ENCODE measurements at places on chromosomes 7 and 10. TPM values are rescaled to one million over a fixed set of nuclear protein-coding genes. Genes with fewer than 3 reads are reported as not detected.

GRCh38 chr7:77404641-77405040, 11.5 kb downstream of the GSAP start:
- no peak overlapping the region for H3K4me3 ChIP-seq
- no peaks in the 10 kb centered on the region for H3K4me1 ChIP-seq
- no peaks in the 10 kb centered on the region for H3K36me3 ChIP-seq
- no peak for DNase-seq
- H3K27me3 ChIP-seq = no peaks in the 10 kb centered on the region

- DNase-seq = no peak
- H3K27ac ChIP-seq = no peak overlapping the region
- H3K4me1 ChIP-seq = peaks cover 30% of the 10 kb centered on the region
- H3K4me3 ChIP-seq = no peak overlapping the region
- no peaks in the 10 kb centered on the region for H3K36me3 ChIP-seq
These were observed 127.9 kb downstream of the NRF1 start for GRCh38 chr7:129739427-129739826.

DNA sequence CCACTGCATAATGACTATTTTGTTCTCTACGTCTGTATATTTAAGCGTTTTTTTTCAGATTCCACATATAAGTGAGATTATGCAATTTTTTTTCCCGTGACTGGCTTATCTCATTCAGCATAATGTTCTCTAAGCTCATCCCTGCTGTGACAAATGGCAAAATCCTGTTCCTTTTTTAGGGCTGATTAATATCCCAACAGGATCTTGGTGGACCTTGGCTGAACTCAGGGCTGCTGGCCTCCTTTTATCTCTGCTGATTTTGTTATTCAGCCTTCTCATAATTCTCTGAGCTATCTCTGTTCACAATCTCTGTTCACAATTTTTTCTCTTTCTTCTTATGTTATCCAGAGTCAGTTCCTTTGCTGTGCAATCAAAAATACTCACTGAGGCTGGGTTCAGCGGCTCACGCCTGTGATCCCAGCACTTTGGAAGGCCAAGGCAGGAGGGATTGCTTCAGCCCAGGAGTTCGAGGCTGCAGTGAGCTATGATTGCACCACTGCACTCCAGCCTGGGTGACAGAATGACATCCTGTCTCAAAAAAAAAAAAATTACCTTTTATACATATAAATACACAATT, 1035.9 kb upstream of the AUTS2 start:
- no peak overlapping the region for H3K4me3 ChIP-seq
- no peaks in the 10 kb centered on the region for H3K27me3 ChIP-seq
- no peak for DNase-seq
- H3K4me1 ChIP-seq = no peaks in the 10 kb centered on the region
- no peaks in the 10 kb centered on the region for H3K36me3 ChIP-seq
- H3K27ac ChIP-seq = no peak overlapping the region

DNA sequence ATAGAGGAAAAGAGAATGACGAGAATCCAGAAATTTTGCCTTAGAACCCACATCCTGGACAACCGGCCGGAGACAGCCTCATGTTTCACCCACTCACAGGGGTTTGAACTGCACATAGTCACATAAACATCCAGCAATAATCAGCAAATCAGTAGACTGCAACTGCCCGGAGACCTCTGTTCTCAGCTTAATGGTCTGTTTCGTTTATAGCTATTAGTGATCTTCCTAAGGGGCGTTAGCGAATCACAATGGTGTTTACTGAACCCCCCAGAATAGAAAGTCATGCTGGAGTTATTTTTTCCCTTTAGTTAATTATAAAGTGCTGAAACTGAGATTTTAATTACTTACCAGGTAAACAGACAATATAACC, 98.4 kb downstream of the SFMBT2 start:
- H3K27me3 ChIP-seq = peaks cover 2% of the 10 kb centered on the region
- no peak overlapping the region for H3K4me3 ChIP-seq
- no peaks in the 10 kb centered on the region for H3K36me3 ChIP-seq
- DNase-seq = no peak

GRCh38 chr10:75845176-75845947, 413.9 kb downstream of the LRMDA start:
- H3K4me1 ChIP-seq = no peaks in the 10 kb centered on the region
- DNase-seq = no peak
- H3K27ac ChIP-seq = no peak overlapping the region
- H3K27me3 ChIP-seq = no peaks in the 10 kb centered on the region

GRCh38 chr10:74991435-74991834, 120.0 kb upstream of the SAMD8 start:
- H3K36me3 ChIP-seq = peaks cover 4% of the 10 kb centered on the region
- no peak for DNase-seq
- H3K27me3 ChIP-seq = peaks cover 1% of the 10 kb centered on the region
- H3K27ac ChIP-seq = no peak overlapping the region
- H3K4me1 ChIP-seq = peaks cover 2% of the 10 kb centered on the region

DNA sequence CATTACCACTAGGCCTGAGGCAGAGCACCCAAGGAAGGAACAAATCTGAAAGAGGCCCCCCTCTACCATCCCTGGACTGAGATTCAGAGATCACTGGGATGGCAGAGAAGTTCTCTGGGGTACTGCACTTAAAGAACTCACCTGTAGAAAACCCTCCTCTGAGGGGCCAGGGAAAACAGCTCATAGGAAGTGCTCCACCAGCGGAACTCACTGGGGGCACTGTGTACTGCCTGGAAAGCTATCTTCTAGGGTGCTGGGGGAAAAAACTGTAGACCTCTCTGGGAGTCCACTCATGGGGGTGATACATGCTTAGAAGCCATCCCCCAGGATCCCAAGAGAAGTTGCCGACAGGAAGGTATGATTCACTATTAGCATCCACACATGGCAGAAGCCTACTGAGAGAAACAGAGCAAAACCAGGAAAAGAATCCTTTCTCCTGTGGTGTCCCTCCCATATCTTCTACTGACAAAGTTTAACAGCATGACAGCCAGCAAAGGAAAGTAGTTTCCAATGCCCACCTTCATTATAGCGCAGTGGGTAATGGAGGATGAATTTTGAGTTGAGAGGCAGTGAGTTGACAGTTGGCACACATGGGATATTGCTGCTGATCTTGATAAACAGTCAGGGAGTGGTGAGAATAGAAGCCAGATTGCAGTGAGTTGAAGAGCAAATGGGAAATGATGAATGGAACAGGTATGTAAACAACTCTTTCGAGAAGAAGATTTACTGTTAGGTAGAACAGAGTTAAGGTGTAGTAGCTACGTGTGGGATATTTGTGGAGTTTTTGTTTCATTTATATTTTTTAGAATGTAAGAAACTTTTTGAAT, 20.9 kb downstream of the ANKIB1 start:
- H3K27ac ChIP-seq = no peak overlapping the region
- peaks cover 1% of the 10 kb centered on the region for H3K27me3 ChIP-seq
- no peaks in the 10 kb centered on the region for H3K36me3 ChIP-seq

DNA sequence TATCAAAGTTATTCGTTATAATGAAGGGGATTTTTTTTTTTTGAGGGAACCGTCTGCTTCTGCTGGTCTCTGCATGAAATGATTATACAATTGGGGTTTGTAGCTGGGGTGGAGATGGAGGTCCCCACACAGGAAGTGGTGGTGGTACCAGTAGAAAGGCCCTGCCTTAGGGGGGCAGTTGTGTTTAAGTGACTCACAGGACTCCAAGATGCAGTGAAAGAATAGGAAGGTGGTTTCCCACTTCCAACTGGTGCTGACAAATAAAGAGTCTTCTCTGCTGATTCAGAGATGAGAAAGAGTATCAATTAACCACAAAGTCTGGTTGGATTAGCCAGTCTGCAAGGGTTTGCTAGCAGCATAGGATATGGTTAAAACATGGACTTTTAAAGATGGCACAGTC, 376.0 kb downstream of the SORCS3 start:
- no peaks in the 10 kb centered on the region for H3K36me3 ChIP-seq
- H3K27me3 ChIP-seq = no peaks in the 10 kb centered on the region
- DNase-seq = no peak
- H3K4me3 ChIP-seq = no peak overlapping the region

DNA sequence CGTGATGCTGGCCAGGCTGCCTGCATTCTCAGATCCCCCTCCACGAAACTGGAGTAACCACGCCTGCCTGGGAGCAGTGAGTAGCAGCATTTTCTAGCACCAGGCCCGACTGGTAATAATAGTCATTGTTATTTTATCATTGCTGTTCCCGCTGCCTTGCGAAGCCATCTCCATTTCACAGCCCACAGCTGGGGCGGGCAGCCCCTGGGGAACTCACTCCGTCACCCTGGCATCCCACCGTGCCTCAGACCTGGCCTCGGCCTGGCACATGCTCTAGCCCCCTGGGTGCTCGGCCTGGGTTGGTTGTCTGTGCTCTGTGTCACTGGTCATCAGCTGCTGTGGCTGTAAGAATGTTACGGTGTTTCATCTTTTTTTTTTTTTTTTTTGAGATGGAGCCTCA, 57.7 kb upstream of the SH2B2 start:
- DNase-seq = no peak
- H3K27ac ChIP-seq = no peak overlapping the region
- no peak overlapping the region for H3K4me3 ChIP-seq
- H3K27me3 ChIP-seq = no peaks in the 10 kb centered on the region
- H3K4me1 ChIP-seq = peaks cover 10% of the 10 kb centered on the region

- H3K4me3 ChIP-seq = no peak overlapping the region
- DNase-seq = no peak
- H3K36me3 ChIP-seq = peaks cover 5% of the 10 kb centered on the region
- H3K27ac ChIP-seq = no peak overlapping the region
These were observed 331.4 kb upstream of the TMEM229A start for GRCh38 chr7:124364283-124364682.

DNA sequence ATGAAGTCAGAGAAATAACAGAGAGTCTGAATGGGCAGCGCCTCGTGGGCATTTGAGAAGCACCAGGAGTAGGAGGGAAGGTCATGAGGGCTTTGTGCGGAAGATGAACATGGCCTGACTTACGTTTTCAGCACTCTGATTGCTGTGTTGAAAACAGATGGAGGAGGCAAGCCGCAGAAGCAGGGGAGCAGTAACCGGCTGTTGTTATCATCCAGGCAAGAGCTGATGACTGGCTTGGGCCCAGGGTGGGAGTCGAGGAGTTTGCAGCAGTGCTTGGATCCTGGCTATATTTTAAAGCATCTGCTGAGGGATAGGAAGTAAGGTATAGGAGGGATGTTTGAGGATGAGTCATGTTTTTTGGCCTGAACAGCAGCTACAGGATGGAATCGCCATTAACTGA, 12.7 kb upstream of the PDLIM1 start:
- H3K27me3 ChIP-seq = peaks cover 4% of the 10 kb centered on the region
- no peak overlapping the region for H3K27ac ChIP-seq
- no peak for DNase-seq
- H3K4me3 ChIP-seq = no peak overlapping the region
- H3K4me1 ChIP-seq = no peaks in the 10 kb centered on the region

PHYHIPL gene
- total RNA-seq = 6.2 TPM

FAM25A gene
- not detected for total RNA-seq
